WERI-Rb-1 (cell line): ENCODE measurements at places on chromosomes 6 and 20.

GRCh38 chr6:786946-787763, 94.2 kb upstream of the EXOC2 start:
- peak; percentile 54 for DNase-seq

GRCh38 chr6:12034837-12035236, 22.7 kb downstream of the HIVEP1 start:
- DNase-seq: no peak

- no peak for DNase-seq
Observed at GRCh38 chr20:1484438-1485116, 6.6 kb downstream of the SIRPB2 start.

DNA sequence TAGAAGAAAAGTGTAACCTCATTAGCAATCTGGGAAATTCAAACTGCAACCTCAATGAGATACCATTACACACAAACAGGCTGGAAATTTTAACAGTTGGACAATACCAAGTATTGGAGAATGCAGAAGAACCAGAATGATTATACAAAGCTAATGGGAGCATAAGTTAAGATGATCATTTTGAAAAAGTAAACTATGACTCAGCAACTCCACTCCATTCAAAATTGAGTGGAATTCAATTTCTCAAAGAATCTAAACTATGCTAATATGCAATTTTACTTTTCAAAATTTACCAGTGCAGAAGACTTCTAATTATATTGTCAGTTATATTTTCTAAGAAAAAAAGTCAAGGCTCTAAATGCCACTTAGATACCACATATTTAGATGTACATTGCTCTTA, 17.2 kb downstream of the GPLD1 start:
- DNase-seq: no peak

DNA sequence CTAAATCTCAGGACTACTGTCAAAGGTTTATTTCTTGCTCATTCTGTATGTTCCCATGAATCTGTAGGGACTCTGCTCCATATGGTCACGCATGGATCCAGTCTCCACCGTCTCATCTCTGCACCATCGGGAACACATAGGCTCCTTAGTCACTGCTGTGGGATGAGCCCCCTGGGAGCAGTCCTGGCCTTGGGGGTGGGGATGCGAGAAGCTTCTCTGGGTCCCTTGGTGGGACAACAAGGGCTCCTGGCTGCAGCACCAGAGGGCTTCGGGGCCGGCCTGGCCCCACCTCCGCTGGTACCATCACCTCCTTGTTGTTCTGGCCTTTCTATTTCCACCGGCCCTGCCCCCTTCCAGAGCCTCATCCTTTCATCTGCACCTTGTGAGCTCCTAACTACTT, 148.4 kb downstream of the CDH4 start:
- DNase-seq: no peak

- DNase-seq: no peak
Observed at GRCh38 chr6:46925563-46926253, 4.0 kb upstream of the ADGRF5 start.

GRCh38 chr6:8674126-8674525, 238.8 kb upstream of the SLC35B3 start:
- no peak for DNase-seq

GRCh38 chr20:23027721-23028120, 7.4 kb upstream of the SSTR4 start:
- no peak for DNase-seq

DNA sequence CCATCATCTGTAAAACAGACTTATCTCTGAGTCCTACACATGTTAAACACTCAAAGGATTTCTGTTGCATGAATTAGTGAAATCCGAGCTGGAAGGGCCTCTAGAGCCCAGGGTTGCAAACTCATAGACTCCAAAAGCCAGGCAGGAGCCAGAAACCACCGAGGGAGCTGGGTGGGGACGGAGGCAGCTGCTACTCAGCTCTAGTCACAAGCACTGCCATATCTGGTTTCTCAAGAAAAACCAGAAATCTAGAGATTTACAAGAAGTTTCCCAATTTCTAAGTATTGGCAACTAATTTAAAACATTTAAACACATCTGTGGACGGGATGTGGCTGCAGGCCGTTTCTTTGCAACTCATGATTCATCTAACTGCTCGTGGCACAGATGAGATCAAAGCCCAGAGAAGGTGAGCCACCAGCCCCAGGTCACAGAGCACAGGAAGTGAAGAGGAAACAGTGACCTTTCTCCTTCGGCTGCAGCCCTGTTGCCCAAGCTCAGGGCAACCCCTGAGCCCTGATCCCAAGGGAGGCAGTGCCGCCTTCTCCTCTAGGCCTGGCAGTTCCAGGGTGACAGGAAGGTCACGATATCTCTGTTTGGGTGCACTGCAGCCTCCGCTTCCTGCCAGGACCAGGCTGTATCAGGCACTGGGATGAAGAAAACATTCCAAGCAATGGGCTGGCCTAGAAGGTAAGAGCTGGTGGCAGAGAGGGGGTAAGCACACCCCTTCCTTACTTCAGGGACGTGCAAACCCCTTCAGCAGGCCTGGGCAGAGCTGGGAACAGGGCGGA, 26.4 kb upstream of the PTGIS start:
- DNase-seq: no peak

- no peak for DNase-seq
Observed at GRCh38 chr6:72219536-72219935, 333.2 kb downstream of the RIMS1 start.

DNA sequence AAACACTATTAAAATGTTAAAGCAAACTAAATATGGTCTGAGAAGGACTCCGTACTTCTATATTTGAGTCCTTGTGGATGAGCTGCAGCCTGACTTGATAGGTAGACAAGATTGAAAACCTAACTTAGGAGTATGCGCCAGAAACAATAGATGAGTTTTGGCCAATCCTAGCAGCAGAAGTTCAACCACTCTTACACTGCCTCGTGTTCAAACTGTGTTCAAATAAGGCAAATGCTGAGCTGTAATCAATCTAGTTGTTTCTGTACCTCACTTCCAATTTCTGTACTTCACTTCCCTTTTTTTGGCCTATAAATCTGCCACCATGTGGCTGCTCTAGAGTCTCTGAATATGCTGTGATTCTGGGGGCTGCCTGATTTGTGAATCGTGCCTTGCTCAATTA, 13.2 kb upstream of the SERINC1 start:
- no peak for DNase-seq

GRCh38 chr6:159117046-159117445, 52.2 kb upstream of the FNDC1 start:
- DNase-seq: no peak
